T-cell (primary cell): ENCODE measurements at places on chromosomes 3 and 15.

- H3K4me3 ChIP-seq, result no peak overlapping the region
- H3K27ac ChIP-seq, result no peak overlapping the region
- DNase-seq, result no peak
- no peaks in the 10 kb centered on the region for H3K27me3 ChIP-seq
- no peaks in the 10 kb centered on the region for H3K36me3 ChIP-seq
- H3K4me1 ChIP-seq, result no peaks in the 10 kb centered on the region
Observed at GRCh38 chr3:124202754-124203153, 210.8 kb upstream of the ROPN1 start.

- no peaks in the 10 kb centered on the region for H3K36me3 ChIP-seq
- no peaks in the 10 kb centered on the region for H3K4me1 ChIP-seq
- H3K4me3 ChIP-seq, result no peak overlapping the region
Observed at GRCh38 chr3:8659242-8659641, 14.6 kb upstream of the SSUH2 start.

DNA sequence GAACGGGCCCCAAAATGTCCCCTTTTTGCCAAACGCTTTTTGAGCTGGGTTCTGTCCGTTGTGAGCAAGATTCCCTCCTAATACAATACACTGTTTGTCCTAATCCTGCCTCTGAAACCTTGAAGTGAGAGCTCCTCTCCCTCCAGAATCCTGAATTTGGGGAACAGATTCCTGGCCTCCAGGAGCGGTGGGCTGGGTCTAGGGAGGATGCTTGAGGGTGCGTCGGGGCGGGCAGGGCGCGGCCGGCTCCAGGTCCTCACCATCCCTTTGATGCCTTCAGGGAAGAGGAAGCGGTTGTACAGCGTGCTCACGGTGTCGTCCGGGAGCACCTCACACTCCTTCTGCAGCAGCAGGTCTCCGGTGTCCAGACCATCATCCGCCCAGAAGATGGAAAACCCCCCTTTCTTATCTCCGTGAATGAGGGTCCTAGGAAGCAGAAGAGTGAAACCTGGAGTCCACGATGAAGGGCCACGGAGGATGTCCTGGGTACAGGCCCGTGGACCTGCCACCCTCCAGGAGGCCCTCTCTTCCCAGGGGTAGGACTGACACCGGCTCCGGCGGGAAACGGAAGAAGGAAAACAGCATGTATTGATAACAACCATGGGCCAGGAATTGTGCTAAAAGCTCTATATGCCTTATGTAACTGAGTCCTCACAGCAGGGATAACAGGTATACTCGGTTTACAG lies 23.2 kb downstream of the ALDH1L1 start:
- no peak for DNase-seq
- no peaks in the 10 kb centered on the region for H3K27me3 ChIP-seq
- H3K27ac ChIP-seq, result no peak overlapping the region
- no peaks in the 10 kb centered on the region for H3K36me3 ChIP-seq
- no peaks in the 10 kb centered on the region for H3K4me1 ChIP-seq

GRCh38 chr3:122936335-122936734 lies 91.2 kb downstream of the SEMA5B start:
- H3K4me3 ChIP-seq, result no peak overlapping the region
- H3K27ac ChIP-seq, result no peak overlapping the region
- H3K4me1 ChIP-seq, result peaks cover 10% of the 10 kb centered on the region

GRCh38 chr3:113769551-113769950 lies 22.7 kb downstream of the ATP6V1A start:
- DNase-seq, result no peak
- no peaks in the 10 kb centered on the region for H3K27me3 ChIP-seq
- no peaks in the 10 kb centered on the region for H3K36me3 ChIP-seq
- H3K4me1 ChIP-seq, result peaks cover 3% of the 10 kb centered on the region
- no peak overlapping the region for H3K4me3 ChIP-seq

DNA sequence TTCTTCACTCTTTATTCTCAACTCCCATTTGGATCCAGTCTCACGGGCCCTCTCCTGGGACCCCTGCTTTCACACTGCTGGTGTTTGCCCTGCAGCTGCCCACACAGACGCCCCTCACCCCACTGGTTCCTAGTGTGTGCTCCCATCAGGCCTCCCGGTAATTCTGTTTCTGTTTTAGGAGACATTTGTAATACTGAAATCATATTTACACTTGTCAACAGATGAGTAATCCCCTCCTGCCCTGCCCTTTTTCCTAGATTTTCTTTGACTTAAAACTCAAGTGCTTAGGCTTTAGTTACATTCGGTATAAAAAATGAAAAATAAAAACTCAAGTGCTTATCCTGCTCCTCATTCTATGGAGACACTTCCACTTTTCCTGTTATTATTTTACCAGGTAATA lies 18.4 kb upstream of the ABTB1 start:
- no peak for DNase-seq
